ENCODE measurements at places on chromosomes 3 and 15.

GRCh38 chr15:43215961-43216360 lies 4.9 kb downstream of the EPB42 start:
- DNase-seq: no peak

GRCh38 chr3:162295323-162295983 lies 798.8 kb downstream of the OTOL1 start:
- no peak for DNase-seq

GRCh38 chr15:69606921-69607500 lies 154.4 kb downstream of the RPLP1 start:
- no peak for DNase-seq

GRCh38 chr15:34708422-34708821 lies 46.4 kb downstream of the GJD2 start:
- DNase-seq: no peak

GRCh38 chr3:101303089-101303731 lies 17.2 kb downstream of the IMPG2 start:
- no peak for DNase-seq
